Fibroblast of the aortic adventitia (primary cell): ENCODE measurements at places on chromosomes 13 and 19. TPM values are rescaled to one million over a fixed set of nuclear protein-coding genes. Genes with fewer than 3 reads are reported as not detected.

Gene MEIS3
- total RNA-seq, result 14.5 and 33.9 TPM in 2 replicates

Gene MBD3L2
- total RNA-seq, result not detected in 2 replicates

Gene SPTBN4
- total RNA-seq, result 3.5 and 9.5 TPM in 2 replicates

Gene C19orf85
- total RNA-seq, result not detected in 2 replicates

Gene SLC10A2
- total RNA-seq, result not detected in 2 replicates

Gene PPP5C
- total RNA-seq, result 14.9 and 52.4 TPM in 2 replicates

Gene EML2
- 9.9 and 23.4 TPM in 2 replicates for total RNA-seq

Gene CCL25
- not detected in 2 replicates for total RNA-seq

Gene NKPD1
- 0.25 and 0.36 TPM in 2 replicates for total RNA-seq

Gene CAMSAP3
- total RNA-seq, result not detected in 2 replicates

Gene KLHL1
- not detected in 2 replicates for total RNA-seq

Gene UQCRFS1
- total RNA-seq, result 26.9 and 46.4 TPM in 2 replicates
